ENCODE measurements at places on chromosomes 12 and 14. TPM values are rescaled to one million over a fixed set of nuclear protein-coding genes. Genes with fewer than 3 reads are reported as not detected.

The IL26 gene
- total RNA-seq: not detected

The RNFT2 gene
- 1.8 TPM for total RNA-seq

The HOXC9 gene
- total RNA-seq: 11.1 TPM

The INSM2 gene
- total RNA-seq: not detected

The NEMP1 gene
- 17.1 TPM for total RNA-seq

The OAS2 gene
- 0.21 TPM for total RNA-seq

The TSPAN19 gene
- total RNA-seq: not detected

The TTC6 gene
- total RNA-seq: 0.58 TPM
